ENCODE measurements at places on chromosomes 2 and 18.

DNA sequence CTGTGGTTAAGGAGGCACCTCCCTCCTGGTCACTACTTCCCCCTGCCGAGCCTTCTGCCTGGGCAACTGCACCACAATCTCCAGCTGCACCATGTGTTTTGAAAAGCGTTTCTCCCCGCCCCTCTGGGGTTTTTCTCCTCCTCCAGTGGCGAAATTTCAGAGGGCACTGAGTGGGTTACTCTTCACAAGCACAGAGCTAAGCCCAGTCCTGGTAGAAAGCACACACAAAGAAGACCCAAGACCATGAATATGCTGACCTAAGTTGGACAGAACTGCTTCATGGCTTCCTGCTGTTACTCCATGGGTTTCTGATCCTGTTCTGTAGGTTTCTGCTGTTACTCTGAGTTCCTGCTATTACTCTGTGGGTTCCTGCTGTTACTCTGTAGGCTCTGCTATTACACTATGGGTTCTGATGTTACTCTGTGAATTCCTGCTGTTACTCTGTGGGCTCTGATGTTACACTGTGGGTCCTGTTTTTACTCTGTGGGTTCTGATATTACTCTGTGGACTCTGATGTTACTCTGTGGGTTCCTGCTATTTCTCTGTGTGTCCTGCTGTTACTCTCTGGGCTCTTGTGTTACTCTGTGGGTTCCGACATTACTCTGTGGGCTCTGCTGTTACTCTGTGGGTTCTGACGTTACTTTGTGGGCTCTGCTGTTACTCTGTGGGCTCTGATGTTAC, 216.6 kb downstream of the RTP5 start:
- no peak for DNase-seq

DNA sequence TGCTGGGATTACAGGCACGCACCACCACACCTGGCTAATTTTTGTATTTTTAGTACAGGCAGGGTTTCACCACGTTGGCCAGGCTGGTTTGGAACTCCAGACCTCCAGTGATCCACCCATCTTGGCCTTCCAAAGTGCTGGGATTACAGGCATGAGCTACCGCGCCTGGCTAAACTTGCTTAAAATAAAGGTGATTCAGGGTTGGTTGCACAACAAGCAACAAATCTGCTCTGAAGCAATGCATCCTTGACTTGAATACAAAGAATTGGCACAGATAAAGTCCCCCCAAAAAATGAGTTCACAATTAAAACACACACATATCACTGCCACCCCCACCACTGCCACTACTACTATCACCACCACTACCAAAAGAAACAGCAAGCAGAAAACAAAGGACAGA, 34.9 kb downstream of the CCDC88A start:
- no peak for DNase-seq

GRCh38 chr2:12705230-12705629, 11.5 kb upstream of the TRIB2 start:
- DNase-seq: no peak

DNA sequence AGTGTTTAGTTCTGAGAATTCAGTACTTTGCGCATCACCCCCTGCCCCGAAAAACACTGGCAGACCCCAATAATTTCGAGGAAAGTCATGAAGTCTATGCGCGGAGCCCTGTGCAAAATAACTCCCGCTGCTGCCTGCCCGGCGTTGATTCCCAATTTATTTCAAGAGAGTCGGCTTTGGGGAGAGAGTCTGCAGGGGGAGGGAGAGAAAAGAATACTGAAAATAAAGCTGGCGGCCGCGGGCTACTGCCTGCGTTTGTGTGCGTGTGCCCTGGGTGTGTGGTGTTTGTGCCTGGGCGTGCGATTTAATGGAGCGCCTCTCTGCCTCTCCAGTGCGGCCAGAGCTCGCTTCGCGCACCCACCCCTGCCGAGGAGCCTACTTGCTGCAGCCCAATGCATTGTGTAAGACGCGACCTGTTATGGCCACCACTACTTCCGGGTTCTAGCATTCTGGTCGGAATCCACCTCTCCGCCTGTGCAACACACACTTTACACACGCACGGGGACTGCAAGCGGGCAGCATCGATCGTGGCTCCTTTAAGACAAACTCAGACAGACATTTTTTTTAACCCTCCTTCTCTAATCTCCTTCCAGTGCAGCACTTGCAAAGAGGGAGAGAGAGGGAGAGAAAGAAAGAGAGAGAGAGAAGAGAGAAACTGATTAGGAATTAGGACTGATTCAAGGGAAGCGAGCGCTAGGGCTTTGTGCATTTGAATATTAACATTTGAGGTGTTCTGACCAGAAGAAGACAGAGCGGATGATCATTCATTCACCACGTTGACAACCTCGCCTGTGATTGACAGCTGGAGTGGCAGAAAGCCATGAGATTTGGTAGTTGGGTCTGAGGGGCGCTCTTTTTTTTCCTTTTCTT, at the start of gene MEIS1:
TSS of gene MEIS1 (plus strand) at position 447 of the 870 bp plus-strand sequence. CDS start 732 bp downstream, outside the sequence.
- DNase-seq: no peak

- no peak for DNase-seq
Measured at GRCh38 chr2:45332094-45332493, 279.0 kb downstream of the SRBD1 start.

DNA sequence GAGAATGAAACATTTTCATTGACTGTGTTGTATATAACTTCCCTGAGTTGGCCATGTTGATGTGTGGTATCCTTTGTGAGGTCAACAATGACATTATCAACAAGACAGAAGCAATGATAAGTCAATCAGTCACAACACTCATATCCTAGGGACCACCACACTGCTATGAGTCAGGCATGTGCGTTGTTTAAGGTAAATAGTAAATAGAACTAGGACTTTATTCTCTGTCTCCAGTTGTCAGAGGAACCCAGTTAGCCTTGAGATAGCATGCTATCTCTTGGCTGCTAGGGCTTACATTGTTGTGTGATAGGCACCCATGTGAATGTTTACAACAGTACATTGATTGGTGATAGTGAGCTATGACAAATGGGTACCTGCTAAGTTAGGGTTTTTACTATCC, 37.3 kb downstream of the GPD2 start:
- no peak for DNase-seq

GRCh38 chr18:49020621-49021021, 69.9 kb upstream of the SMAD7 start:
- no peak for DNase-seq

- DNase-seq: no peak
Measured at GRCh38 chr2:177306550-177306949, 42.0 kb upstream of the NFE2L2 start.

- no peak for DNase-seq
Measured at GRCh38 chr18:486929-487740, 13.4 kb downstream of the COLEC12 start.

DNA sequence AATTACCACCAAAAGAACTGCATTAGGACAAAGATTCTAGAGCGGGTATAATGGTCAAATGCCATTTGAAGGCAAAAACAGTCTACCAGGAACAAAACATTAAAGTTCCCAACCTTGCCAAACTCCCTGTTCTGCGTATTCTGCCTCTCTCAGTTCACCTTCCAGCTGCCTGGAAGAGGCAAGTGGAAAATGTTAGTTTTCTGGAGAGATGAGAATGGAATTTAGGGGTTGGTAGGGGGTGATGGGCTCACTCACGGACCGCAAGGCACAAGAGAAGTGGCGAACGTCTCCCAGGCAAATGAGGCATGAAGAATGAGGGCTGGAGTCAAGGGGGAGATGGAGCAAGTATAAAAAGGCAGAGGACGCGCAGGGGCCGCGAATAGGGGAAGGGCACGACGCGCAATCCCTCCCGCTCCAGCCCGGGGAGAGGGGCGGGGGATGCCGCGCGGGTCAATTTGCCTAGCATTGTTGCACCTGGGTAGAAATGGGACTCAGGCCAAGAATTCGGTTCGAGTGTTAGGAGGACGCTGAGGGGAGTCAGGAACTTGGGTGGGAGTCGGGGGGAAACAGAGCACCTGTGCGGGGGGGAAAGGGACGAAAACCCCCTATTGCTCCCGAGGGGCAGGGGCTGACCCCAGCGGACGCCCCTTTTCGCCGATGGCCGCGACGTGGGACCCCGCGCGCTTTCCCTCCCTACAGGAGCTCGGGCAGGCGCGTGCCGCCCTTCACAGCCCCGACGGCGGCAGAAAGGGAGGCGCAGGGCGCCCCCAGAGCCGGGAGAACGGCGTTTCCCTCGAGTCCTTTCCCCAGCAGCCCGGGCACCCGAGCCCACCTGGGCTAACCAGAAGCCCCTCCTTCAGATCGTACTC, 573 bp downstream of the PAIP2B start:
- DNase-seq: no peak

DNA sequence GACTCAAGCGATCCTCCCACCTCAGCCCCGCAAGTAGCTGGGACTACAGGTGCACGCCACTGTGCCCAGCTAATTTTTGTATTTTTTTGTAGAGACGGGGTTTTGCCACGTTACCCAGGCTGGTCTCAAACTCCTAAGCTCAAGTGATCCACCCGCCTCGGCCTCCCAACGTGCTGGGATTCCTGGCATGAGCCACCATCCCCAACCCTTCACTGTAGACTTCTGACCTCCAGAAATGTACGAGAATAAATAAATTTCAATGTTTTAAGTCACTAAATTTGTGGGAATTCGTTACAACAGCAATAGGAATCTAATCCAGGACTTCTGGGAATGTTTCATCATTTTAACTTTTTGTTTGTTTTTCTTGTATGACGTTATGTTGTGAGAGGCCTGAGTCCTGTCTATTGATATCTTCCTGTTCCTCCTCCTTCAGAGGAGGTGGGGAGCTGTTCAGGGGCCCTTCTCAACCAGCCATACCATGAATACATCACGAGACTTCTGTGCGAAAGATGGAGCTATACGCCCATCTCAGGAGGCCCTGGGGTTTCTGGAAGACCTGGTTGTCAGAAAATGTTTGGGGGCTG, 40.0 kb downstream of the TEX44 start:
- DNase-seq: no peak
